CD4-positive, CD25-positive, alpha-beta regulatory T cell (primary cell): ENCODE measurements at places on chromosomes 5 and 9. TPM values are rescaled to one million over a fixed set of nuclear protein-coding genes. Genes with fewer than 3 reads are reported as not detected.

Gene BARHL1
- polyA plus RNA-seq, result not detected

Gene PTPRD
- not detected for polyA plus RNA-seq

Gene RASGRF2
- polyA plus RNA-seq, result 8.9 TPM

DNA sequence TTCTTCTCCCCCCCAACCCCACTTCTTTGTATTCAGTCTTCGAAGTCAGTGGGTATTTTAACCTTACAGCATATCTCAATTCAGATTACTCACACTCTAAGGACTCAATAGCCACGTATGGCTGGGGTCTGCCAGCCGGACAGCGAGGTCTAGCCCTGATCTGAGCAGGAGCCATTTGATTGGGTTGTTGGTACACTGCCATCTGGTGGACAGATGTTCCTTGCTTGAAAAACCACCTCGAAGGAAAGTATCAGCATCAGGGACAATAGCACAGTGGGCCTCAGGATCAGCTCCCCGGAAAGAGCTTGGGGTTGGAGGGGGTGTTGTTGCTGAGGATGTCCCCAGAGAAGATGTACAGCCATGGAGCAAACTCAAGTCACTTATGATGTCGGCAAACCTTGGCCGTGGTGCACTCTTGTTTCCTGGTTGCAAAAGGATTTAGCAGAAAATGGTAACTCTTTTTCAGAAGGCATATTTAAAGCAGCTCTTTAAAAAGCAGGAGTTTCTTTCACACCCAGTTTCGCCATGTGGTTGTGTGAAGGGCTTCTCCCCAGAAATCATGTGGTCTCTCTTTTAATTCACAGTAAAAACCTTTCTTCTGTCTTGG, 31.7 kb upstream of the KCNMB1 start:
- no peak overlapping the region for H3K4me3 ChIP-seq
- peak; percentile 33 for DNase-seq
- no peaks in the 10 kb centered on the region for H3K36me3 ChIP-seq
- H3K27ac ChIP-seq, result no peak overlapping the region
- no peaks in the 10 kb centered on the region for H3K27me3 ChIP-seq
